ENCODE measurements at places on chromosomes 16 and 17.

GRCh38 chr16:52812678-52813556 is 239.8 kb downstream of the CHD9NB start:
- DNase-seq, result no peak

- DNase-seq, result no peak
Observed at GRCh38 chr16:10964891-10965326, 20.5 kb downstream of the CLEC16A start.

- DNase-seq, result no peak
Observed at GRCh38 chr16:50996166-50996829, 154.8 kb downstream of the SALL1 start.

DNA sequence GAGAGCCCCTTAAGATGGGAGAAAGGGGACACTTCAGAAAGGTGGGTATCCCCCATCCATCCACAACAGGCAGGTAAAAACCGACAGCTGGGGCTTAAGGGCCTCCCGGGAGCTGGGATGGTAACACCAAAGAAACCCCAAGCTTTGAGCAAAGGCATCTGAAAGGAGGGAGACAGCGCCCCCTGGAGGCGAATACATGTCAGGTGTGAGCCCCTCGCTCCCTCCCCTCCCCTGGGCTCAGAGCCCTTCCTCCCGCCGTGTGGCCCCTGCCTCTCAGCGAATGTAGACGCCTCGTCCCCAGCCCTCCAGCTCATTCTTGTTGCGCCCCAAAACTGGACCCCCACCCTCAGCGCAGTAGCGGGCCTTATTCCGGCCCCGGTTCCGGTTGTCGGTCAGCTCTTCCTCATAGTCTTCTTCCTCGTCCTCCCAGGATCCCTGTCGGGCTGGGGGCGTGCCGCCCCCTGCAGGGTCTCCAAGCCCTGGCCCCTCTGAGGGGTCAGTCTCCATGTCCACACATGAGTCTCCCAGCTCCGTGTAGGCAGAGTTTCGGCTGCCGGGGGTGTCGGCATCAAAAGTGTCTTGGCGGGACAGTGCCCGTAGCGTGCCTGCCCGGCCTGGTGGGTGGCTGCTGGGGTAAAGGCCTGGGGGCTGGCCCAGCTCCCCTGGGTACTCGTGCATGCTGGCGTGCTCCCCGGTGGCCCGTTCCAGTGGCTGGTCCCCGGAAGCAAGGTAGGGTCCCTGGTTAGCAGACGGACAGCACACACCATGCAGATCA is 9.1 kb upstream of the ARL5C start:
- peak; percentile 60 for DNase-seq

DNA sequence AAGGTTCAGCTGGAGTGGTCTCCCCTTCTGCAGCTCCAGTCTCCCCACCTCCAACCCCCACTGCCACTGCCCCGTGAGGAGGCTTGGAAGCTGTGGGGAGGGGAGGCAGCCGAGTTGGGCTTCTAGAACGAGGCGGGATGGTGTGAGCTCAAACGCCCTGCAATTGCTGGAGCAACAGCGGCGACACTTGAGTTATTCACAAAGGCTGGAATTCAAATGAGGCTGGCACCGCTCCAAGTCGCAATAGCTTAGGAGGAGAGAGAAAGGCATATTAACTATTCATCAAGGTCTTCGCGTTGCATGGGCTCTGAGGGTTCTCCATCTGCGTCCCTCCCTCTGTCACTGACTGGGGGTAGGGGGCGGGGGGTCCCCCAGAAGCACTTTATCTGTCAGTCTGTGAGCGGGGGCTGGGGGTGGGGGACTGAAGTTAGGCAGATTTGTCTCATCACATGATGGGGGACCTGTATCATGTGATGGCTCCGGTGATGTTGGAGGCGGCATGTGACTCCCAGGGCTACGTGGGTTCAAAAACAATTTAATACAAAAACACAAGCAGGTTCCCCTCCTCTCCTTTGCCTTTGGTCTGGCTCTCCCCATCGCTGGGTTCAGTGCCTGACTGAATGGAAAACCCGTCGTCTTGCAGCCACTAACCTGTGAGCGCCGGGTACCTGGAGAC is 70.5 kb downstream of the RBBP6 start:
- peak; percentile 53 for DNase-seq

GRCh38 chr17:15000661-15001060 is 264.5 kb downstream of the PMP22 start:
- DNase-seq, result no peak

- DNase-seq, result no peak
Observed at GRCh38 chr17:48022901-48023300, 14.7 kb downstream of the COPZ2 start.

- DNase-seq, result no peak
Observed at GRCh38 chr16:68257906-68258800, 6.2 kb upstream of the SLC7A6 start.

GRCh38 chr17:68356520-68356919 is 65.2 kb downstream of the ARSG start:
- no peak for DNase-seq

GRCh38 chr16:11131706-11132105 is 124.3 kb downstream of the SOCS1 start:
- no peak for DNase-seq

DNA sequence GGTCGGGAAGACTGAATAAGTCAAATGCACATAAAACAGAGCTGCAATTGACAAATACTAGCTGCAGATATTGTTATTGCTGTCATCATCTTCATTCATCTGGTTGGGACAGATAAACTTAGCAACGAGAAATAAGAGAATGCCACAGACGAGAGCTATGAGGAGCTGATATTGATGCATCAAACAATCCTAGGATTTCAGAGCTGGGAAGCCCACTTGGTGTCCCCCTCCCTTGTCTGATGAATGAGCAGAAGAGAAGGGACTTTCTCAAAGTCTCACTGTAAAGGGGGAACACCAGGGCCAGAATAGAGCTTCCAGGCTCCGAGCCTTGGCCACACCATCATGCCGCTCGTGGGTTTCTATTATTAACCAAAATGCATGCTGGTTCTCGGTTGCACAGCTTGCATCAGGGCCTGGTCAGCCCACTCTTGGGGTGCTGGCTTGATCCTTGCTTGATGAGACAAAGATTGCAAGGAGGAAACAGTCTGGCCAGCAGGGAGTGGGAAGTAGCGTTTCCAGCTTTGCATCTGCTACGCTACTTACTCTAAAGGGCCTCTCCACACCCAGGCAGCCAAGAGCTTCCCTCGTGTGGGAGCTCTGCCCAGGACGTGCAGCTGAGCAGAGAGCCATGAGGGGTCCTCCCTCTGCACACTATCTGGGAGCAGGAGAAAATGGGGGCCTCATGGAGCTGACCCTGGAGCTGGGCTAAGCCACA is 28.4 kb upstream of the EMP2 start:
- no peak for DNase-seq

- DNase-seq, result no peak
Observed at GRCh38 chr16:66427036-66427860, at the start of gene BEAN1. Gene BEAN1, plus strand, starts transcription at chr16:66427295. Its CDS starts 10,382 bp downstream, at chr16:66437677.

GRCh38 chr17:29931231-29931932 is 1.4 kb upstream of the SSH2 start:
- no peak for DNase-seq

DNA sequence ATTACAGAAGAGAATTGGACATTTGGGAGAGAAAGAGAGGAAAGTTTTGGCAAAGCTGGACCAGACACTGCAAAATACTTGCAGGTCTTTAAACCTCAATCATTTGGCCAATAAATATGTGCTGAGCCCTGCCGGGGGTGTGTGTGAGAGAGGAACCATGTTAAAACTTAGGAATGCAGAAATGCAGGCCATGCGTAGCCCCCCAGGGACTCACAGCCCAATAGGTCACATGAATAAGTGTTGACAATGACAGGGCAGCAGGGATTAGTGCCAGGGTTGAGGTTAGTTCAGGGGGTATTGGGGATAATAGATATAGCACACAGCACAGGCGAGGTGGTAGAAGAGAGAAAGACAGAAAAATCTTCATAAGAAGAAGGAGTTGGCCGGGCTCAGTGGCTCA is 113.3 kb upstream of the ADAMTS18 start:
- no peak for DNase-seq

DNA sequence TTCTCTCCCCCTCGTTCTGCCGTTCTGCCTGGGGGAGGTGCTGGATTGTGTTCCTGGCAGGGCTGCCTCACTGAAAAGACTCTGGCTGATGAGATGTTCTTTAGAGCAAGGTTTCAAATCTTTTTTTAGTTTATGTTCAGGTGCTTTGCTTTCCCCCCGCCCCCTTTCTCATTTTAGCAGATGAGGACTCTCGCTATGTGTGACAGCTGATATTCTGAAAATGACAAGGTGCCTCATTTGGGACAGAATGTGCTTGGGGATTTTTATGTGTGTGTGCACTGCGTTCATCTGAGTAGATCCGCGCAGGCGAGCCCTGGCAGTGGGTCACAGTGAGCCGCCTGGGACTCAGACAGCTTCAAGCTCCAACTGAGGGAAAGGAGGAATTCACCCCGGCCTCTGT is 205.9 kb downstream of the HS3ST4 start:
- no peak for DNase-seq

DNA sequence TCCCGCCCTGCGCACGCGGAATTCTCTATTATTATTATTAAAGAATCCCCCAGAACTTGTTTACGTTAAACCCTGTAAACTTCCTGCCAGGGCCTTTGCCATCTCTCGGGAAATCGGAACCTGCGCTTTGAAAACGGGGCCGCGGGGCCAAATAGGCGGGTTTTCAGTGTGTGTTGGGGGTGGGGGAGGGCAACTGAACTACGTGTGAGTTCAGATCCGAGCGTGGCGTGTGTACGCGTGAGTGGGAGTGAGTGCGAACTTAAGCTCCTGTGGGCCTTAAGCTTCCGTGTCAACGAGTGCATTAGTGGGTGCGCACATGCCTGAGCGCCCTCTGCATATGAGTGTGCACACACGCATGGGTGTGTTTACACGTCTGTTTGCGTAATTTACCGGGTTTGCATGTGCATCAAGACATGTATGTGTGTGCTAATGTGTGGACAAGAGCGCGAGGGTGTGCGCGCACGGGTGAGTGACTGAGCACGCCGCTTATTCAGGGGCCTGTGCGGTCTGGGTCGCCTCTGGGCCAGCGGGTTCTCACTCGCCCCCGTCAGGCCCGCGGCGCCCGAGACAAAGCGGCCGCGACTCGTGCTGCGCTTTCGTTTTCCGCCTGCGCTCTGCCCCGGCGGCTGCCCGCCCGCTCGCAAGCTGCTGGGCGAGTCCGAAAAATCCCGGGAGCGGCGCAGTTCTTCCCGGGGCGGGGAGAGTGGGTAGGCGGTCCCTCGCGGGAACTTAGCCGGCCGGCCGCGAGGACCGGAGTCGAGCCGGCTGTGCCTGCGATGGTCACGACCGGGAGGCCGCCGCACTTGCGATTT is 1.2 kb upstream of the FOXF1 start:
- DNase-seq, result no peak

- DNase-seq, result no peak
Observed at GRCh38 chr16:54402873-54403272, 116.3 kb upstream of the IRX3 start.

DNA sequence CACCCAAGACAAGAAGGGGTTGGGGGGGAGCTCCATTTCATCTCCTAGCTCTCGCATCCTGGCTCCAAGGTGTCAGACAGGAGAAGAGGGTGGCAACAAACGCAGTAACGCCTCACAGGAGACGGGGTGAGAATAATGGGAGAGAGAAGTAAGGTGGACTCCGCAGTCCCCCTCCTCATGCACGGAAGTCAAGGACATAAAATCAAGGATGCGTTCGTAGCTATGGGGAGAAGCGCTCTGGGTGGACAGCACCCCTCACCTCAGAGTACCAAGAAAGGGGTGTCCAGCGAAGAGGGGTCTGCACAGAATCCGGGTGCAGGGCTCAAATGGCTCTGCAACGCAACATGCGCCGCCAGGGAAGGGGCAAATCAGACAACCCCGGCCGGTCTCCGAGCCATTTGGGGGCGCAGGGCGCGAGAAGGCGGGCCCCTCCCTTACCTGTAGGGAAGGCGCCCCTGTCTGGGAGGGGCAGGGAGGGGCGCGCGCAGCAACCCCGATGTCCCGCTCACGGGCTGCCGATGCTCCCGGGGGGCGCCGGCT is 555 bp downstream of the HDAC5 start:
- no peak for DNase-seq

- peak; percentile 39 for DNase-seq
Observed at GRCh38 chr17:76000016-76000754, 470 bp upstream of the CDK3 start.

- no peak for DNase-seq
Observed at GRCh38 chr17:80665792-80666191, 121.2 kb downstream of the RPTOR start.

- DNase-seq, result no peak
Observed at GRCh38 chr17:48915459-48916282, 7.5 kb downstream of the UBE2Z start.

GRCh38 chr17:74213861-74214391 is 555 bp downstream of the TTYH2 start:
- DNase-seq, result no peak

DNA sequence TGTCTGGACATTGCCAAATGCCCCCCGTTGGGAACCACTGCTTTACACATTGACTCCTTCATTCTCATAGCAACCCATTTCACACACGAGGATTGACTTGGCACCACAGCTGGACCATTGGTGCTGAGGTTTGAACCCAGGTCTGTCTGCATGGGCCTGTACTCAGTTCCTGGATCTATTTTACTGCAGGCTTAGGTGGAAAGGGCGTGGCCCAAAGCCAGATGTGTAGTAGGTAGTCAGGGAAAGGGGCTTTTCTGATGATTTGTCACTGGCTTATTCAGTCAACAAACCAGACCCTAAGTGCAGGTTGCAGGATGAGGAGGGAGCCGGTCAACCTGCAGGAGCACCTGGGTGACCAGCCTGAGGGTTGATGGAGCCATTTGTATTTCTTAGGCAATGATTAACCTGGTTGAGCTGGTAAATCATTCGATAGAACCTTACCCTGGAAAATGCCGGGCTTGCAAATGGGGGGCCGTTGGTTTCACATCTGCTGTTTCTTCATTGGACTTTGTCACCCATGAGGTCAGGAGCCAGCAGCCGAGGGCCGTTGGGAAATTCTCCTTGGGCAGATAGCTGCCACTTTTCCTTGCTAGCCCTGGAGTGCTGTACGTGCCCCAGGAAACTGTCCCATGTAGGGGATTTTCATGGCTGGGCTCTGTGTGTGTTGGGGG is 104.4 kb downstream of the CMIP start:
- DNase-seq, result no peak

GRCh38 chr16:55145771-55146603 is 178.0 kb upstream of the IRX6 start:
- no peak for DNase-seq

- DNase-seq, result no peak
Observed at GRCh38 chr17:28716740-28717577, 709 bp downstream of the RAB34 start.

GRCh38 chr16:56800355-56800754 is 64.7 kb upstream of the SLC12A3 start:
- DNase-seq, result no peak

DNA sequence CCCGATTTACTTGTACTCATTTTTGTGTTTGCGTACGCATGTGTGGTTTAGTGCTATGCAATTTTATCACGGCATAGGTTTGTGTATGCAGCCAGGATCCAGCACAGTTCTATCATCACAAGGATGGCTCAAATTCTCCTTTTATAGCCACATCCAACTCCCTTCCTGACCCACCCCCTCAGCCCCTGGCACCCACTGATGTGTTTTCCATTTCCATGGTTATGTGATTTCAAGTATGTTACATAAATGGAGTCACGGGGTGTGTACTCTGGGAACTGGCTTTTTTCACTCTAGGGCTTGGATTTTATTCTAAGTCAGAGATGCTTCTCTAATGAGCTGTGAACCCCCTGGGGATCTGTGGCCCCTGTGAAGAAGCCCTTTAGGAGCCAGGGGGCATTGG is 16.8 kb downstream of the IL4R start:
- peak; percentile 51 for DNase-seq

All from omental fat pad (tissue), 4 donors.